Esophagus muscularis mucosa (tissue), 4 donors: ENCODE measurements at places on chromosomes 5 and 9. TPM values are rescaled to one million over a fixed set of nuclear protein-coding genes. Genes with fewer than 3 reads are reported as not detected.

The FOXI1 gene
- total RNA-seq, result not detected

- no peak for DNase-seq
Observed at GRCh38 chr5:57839025-57839424, 356.4 kb upstream of the ACTBL2 start.

DNA sequence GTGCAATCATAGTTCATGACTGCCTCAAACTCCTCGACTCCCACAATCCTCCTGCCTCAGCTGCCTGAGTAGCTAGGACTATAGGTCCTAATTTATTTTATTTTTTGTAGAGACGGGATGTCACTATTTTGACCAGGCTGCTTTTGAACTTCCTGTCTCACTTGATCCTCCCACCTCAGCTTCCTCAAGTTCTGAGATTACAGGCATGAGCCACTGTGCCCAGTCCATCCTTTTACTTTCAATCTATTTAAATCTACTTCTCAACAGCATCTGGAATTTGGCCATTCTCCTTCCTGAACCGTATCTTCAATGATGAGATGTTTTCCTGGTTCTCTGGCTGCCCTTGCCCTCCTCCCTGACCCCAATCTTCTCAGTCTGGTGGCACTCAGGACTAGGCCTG is 12.2 kb upstream of the GRIN1 start:
- no peak for DNase-seq

DNA sequence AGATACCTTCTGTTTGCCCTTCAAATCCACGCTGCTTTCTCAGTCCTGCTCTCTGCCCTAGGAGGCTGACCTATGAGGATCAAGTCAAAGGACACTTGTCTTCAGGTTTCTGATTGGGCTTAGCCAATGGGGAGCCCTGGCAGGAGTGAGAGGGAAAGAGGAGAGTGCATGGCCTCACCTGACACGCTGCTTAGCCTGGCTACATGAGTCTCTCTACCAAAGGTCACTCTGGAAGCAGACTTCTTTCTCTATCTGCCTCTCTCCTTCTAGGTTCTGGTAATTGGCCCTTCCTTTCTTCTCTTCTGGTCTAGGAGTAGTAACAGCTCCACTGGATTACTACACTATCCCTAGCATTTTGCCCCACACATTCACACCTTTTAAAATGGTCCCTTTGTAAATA is 13.1 kb downstream of the ARSB start:
- no peak for DNase-seq

DNA sequence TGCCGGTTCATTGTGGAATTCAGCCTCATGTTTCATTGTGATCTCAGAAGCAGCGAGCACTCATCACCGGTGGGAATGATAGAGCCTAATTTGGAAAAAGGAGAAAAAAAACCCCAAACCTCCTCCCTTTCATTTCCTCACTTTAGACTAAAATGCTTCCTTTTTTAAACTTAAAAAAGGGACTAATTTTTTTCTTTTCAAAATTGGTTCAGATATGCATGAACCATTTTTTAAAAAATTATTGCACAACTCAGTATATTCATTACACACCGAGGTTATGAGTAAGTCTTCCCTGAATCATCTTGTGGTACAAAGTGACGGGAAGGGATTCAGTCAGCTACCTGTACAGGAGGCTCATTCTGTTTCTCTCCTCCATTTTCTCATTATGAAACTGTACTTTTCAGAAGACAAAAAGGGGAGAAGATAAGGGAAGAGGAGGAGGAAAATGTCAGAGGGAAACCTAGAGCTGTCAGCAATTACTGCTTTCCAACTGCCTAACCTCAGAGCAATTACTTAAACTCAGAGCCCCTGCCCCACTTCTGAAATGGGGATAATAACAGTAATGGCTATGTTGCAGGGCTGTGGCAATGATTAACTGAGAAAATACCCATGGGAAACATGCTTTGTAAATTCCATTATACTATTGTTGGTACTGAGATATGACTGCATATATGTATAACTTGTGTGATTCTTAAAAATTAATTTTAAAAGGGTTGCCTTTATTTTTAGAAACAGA is 24.0 kb downstream of the GALNT10 start:
- no peak for DNase-seq

The MLANA gene
- total RNA-seq, result not detected

GRCh38 chr5:73519531-73520283 is 21.5 kb downstream of the BTF3 start:
- no peak for DNase-seq

The PTGES gene
- total RNA-seq, result 4.5 TPM

- DNase-seq, result no peak
Observed at GRCh38 chr5:78787783-78788182, 139.2 kb upstream of the LHFPL2 start.

- DNase-seq, result no peak
Observed at GRCh38 chr9:15239816-15240215, 67.2 kb downstream of the TTC39B start.

The ZFP62 gene
- 19.5 TPM for total RNA-seq
